SK-N-SH (cell line): ENCODE measurements at places on chromosomes 7 and 10. TPM values are rescaled to one million over a fixed set of nuclear protein-coding genes. Genes with fewer than 3 reads are reported as not detected.

GRM8 gene
- 0.10 and 0.15 TPM in 2 replicates for polyA plus RNA-seq

OR9A2 gene
- not detected in 2 replicates for polyA plus RNA-seq

ELN gene
- polyA plus RNA-seq, result 8.9 and 12.5 TPM in 2 replicates

DNA sequence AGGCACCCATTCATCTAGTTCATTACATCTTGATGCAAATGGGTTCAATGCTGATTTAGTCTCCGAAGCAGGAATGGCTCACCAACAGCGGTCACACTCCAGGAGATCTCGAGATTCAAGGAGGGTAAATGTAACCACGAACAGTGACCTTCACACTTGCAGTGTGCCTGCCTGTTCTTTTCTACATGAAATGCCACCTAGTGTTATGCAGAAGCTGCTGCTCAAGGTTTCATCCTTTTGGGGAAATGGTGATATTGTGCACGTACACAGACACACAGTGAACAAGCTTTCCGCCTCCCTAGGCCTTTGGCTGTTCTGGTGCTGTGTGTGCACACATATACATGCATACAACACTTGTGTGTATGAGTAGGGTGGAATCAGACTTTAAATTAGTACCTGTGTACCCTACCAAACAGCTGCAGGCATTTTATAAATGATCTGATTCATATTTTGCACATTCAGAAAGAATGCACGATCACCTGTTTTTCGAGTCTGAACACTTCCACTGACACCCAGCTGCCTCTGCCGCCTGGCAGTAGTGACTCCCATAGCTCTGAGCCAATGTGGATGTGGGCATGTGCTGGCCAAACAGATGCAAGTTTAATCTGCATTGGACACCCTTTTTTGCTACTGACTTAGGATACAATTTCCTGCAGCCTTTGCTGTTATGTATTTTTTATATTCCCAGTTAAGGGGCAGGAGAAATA, 100.5 kb downstream of the TACC2 start:
- H3K4me1 ChIP-seq, result no peaks in the 10 kb centered on the region
- H3K27ac ChIP-seq, result no peak overlapping the region
- H3K36me3 ChIP-seq, result no peaks in the 10 kb centered on the region

DNA sequence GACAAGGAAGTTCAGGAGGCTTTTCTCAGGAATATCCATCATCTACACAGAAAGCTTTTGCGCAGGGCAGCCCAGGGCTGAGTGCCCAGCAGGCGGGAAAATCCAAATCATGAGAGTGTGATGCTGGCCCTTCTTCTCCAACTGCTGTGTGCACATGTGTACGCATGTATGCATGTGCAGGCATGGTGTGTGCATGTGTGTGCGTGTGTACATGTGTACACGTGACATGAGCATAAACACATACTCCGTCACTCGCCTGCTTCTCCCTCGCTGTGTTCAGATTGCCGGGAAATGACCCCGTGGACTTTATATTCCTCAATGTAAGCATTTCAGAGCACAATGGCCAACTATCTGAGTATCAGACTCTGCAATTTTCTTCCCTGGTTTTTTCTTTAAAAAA, 85.1 kb downstream of the PRPF18 start:
- no peaks in the 10 kb centered on the region for H3K27me3 ChIP-seq
- H3K36me3 ChIP-seq, result peaks cover 59% of the 10 kb centered on the region
- DNase-seq, result no peak

DNA sequence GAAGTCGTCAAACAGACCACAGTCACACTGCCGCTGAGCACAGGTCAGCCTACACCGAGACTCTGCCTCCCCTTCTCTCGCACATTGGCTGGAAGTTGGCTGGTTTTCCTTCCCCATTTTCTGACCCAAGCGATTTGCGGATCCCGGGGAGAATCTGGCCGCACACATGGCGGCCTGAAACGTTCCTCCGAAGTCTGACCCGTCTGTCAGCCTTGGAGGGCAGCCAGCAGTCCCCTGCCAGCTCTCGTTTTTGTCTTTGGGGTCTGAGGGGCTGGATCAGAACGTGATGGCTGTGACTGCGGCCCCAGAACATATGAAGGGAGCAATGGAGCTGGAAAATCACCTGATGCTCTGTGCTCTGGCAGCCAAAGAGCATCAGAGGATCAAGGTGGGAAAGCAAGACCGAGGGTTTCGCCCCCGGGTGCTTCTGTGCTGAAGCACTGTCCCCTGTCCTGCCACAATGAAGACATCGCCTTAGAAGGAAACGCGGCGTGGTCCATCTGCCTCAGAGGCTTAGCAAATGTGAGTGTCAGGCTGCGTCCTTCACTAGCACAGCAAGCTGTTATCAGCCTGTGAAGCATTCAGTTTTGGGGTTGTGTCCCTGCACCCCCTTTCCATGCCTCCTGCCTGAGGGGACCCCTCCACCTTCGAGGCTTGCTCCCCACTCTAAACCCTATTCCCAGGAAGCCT, 119.3 kb upstream of the SHH start:
- no peak for DNase-seq
- H3K4me3 ChIP-seq, result no peak overlapping the region
- no peak overlapping the region for H3K27ac ChIP-seq
- H3K4me1 ChIP-seq, result no peaks in the 10 kb centered on the region
- peaks cover 71% of the 10 kb centered on the region for H3K27me3 ChIP-seq

DNA sequence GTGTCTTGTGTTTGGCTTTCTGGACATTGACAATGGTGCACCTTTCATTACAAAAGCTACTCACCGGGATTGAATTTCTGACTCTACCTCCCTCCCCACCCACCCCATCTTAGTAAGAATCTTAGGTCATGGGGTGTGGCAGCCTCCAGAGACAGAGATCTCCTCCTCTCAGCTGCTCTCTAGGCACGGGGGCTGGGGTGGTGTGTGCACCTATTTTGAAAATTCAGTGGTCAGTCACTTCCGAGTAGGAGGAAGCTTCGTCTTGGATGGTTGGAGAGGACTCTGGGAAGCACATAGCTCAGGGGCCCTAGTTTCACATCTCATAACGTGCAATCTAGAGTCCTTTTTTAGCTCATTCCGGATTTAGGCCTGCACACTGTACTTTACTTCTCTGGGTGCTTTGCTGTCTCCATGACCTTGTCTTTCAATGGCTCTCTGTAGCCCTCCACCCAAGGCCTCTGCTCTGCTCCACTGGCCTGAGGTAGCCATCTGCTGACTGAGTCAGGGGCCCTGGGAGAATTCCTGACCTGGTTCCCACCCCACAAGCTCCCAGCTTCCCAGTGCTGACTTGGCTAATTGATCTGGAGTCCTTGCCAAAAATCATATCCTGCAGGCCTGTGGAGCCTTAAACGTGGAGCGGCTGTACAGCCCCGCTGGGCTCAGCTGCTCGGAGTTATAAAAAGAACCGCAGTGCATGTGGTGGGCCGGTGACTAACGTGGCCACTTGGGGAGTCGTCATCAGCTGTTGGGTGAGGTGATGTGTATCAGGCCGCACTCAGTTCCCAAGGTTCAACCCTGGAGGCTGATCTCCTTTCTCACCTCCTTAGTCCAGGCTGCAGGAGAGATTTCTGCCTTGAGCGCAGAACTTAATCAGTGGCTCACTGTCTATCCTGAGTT, 19.3 kb upstream of the ADAMTS14 start:
- H3K27me3 ChIP-seq, result no peaks in the 10 kb centered on the region
- DNase-seq, result peak; percentile 45
- peak overlapping the region; percentile 89 for H3K27ac ChIP-seq
- H3K36me3 ChIP-seq, result no peaks in the 10 kb centered on the region

DNA sequence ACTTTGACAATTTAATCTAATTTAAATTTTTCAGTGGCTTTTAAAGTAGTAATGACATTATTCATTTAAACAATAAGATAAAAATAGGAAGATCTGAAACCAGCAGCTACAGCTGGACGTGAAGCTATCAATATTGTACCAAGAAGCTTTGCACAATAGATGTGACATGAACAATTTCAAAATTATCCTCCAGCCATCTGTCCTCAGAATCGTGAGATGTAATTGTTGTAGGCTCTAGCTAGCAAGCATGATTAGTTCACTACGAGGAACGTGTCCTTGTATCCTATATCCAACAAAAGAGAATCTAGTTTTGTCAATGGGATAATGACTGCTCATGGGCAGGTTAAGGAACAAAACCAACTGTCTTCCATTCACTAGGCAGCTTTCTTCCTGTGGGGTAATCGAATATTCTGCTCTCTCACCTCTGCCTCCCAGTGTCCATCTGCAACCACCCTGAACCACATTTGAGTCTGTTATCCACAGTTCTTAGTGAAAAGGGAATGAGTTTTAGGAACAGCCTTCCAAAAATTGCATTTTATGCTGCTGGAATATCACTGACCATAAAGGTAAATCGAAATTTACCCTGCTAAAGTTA, 247.3 kb downstream of the PARD3 start:
- H3K4me1 ChIP-seq, result peaks cover 19% of the 10 kb centered on the region; the same call in 1 of the 2 replicates
- no peak overlapping the region for H3K27ac ChIP-seq
- no peaks in the 10 kb centered on the region for H3K36me3 ChIP-seq
- no peaks in the 10 kb centered on the region for H3K27me3 ChIP-seq
- no peak overlapping the region for H3K4me3 ChIP-seq
- no peak for DNase-seq

DNA sequence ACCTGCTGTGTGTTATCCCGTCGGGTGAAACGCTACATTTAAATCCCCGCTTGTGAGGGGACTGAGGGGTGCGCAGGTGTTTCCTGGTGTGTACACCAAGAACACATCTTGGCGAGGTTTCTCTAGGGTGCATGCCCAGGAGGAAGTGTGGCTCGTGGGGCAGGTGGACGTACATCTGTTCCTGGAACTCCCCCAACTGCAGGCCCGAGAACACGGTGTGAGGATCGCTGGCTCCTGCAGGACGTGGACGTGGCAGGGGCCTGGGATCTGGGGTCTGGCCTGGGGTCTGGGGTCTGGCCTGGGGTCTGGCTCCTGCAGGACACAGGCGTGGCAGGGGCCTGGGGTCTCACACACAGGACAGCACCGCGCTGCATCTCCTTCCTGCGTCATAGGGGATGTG, 10.1 kb downstream of the KNDC1 start:
- H3K27ac ChIP-seq, result no peak overlapping the region
- no peak for DNase-seq
- no peak overlapping the region for H3K4me3 ChIP-seq
- no peaks in the 10 kb centered on the region for H3K27me3 ChIP-seq
- H3K36me3 ChIP-seq, result no peaks in the 10 kb centered on the region
- H3K4me1 ChIP-seq, result no peaks in the 10 kb centered on the region

- H3K27ac ChIP-seq, result no peak overlapping the region
- no peak overlapping the region for H3K4me3 ChIP-seq
- H3K27me3 ChIP-seq, result no peaks in the 10 kb centered on the region
- DNase-seq, result no peak
- peaks cover 11% of the 10 kb centered on the region for H3K4me1 ChIP-seq
- H3K36me3 ChIP-seq, result no peaks in the 10 kb centered on the region
Measured at GRCh38 chr7:81004098-81004497, 85.2 kb upstream of the SEMA3C start.
